ENCODE measurements at places on chromosomes 2 and 18.

DNA sequence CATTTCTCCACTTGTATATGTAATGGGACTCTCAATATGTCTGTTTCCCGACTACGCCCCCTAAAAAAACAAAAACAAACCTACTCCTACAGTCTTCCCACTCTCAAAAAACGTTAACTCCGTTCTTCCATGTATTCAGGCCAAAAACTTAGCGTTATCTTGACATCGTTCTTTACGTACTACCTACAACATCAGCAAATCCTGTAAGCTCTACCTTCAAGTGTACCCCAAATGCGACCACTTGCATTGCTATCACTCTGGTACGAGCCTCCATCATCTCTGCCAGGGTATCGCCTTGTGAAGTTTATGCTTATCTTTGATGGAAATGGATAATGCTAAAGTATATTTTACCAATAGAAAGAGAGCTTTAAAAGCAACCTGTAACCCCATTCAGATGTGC lies 479 bp downstream of the GPATCH11 start:
- no peak for DNase-seq

- no peak for DNase-seq
Measured at GRCh38 chr2:227406177-227407031, 18.7 kb upstream of the SCYGR1 start.

DNA sequence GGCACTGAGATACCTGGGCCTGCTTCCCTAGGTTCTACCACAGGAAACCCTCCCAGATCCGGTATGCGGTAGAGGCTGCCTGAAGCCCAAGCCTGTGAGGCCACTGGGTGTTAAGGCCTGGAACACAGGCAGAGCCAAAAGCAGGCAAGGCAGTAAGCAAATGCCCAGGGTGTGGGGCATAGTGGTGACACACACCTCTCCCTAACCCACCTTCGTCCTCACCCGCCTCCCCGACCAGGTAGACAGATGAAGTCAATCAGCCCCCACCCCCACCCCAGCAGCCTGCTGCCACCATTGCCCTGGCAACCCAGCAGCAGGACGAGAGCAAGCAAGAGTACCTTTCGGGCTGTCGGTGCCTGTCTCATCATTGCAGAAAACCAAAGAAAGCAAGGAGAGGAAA lies 6.1 kb downstream of the DCTN1 start:
- no peak for DNase-seq

- DNase-seq, result no peak
Measured at GRCh38 chr2:222305516-222306392, 7.0 kb upstream of the PAX3 start.

DNA sequence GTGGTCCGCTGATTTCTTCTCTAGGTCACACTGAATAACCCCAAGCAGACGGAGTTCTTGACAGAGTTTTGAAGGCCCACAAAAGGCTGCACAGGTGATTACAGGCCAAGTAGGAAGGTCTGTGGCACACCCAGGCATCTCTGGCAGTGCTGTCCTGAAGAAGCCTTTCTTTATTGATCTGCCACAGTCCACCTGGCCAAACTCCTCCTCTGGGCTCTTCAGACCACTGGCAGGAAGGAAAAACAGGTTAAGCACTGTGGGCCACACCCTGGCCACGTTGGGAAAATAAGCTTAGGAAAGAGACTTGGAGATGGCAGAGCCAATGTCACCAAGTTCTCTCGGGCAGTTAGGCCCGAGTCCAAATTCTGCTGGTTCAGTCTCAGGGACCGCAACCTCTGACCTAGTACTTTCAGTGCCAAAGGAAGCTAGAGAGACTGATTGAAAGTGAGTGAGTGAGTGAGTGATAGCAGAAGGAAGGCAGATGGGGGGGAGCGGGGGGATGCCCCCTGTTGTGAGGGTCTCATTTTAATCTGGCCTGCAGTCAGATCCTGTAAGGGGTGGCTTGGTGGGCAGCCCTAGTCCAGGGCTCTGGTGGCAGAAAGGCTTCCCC lies 102.9 kb downstream of the TGFA start:
- DNase-seq, result peak; percentile 19

GRCh38 chr2:225597911-225598310 lies 198.4 kb downstream of the NYAP2 start:
- DNase-seq, result no peak

DNA sequence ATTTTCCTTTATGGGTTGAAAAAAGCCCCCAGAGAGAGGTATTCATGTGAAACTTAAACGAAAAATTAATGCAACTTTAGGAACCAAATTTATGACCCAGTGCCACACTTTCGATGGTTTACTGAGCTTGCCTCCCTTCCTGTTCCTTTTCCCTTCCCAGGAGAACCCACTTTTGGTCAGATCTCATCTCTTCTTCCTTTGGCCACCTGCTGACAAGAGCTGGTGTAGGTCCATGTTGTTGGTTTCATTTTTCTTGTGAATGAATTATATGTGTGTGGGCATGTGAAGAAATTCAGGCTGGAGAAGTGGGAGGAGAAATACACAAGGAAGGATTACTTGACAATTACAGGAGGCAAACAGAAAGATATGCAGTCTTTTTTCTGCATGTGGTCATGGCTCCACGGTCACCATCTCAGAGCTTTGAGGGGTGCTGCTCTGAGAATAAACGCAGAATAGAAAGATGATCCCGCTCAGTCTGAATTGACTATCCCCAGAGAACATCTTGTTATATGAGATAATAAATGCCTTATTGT lies 111.3 kb upstream of the TCF4 start:
- no peak for DNase-seq

DNA sequence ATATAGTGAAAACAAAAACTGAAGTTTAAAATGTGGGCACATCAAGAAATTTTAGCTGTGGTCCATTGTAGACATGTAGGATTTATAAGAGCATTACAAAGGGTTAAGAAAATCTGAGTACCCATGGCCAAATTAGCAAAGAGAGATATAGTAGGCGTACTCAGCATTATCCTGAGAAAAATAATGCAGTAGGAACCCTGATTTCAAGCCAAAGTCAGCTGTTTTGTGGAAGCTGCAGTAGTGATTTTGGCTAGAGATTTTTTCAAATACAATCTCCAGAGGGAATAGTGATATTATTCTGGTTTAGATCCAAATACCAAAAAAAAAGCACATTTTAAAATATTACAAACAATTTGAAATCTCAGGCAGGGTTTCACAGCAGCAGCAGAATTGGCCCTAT lies 450.9 kb downstream of the FBXO15 start:
- DNase-seq, result no peak

DNA sequence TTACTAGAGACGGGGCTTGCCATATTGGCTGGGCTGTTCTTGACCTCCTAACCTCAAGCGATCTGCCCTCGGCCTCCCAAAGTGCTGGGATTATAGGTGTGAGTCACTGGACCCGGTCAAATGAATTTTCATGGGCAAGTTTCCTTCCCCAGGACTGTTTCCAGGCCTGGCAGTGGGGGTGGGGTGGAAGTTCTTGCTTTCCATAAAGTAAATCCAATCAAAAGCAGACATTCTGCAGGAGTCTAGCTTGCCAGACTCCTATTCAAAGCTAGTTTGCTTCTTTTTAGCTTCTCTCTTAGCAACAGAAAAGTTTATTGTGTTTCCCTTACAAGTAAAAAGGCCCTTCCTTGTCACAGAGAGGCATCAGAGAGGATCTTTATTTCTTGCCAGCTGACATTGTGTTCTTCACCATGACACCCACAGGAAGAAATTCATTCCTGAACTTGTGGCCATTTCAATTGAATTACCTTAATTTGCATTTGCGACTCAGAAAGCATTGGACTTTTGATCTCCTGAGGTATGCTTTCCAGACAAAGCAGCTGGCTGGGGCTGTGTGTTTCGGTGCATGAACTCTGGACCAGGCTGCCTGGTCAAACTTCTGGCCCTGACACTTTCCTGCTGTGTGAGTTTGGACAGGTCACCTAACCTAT lies 37.9 kb downstream of the LYPD1 start:
- DNase-seq, result no peak

GRCh38 chr2:168731616-168732015 lies 70.8 kb upstream of the NOSTRIN start:
- no peak for DNase-seq

- no peak for DNase-seq
Measured at GRCh38 chr18:74242438-74243096, 49.2 kb downstream of the CYB5A start.

DNA sequence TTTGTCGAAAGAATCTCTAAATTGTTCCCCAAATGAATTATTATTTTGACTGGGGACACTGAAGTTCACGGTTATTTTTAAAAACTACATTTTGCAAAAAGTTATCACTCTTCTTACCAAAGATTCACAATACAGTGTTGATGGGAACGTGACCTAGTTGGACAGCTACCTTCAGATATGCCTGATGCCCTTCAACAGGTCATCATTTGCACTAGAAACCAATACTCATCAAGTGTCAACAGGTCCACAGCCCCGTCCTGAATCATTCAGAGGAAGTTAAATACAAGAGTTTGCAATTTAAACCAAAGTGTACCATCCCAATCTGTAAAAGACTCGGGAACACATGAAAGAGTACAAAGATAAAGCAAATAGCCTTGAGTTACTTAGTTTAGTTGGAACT lies 28.3 kb downstream of the BCL2 start:
- DNase-seq, result no peak

DNA sequence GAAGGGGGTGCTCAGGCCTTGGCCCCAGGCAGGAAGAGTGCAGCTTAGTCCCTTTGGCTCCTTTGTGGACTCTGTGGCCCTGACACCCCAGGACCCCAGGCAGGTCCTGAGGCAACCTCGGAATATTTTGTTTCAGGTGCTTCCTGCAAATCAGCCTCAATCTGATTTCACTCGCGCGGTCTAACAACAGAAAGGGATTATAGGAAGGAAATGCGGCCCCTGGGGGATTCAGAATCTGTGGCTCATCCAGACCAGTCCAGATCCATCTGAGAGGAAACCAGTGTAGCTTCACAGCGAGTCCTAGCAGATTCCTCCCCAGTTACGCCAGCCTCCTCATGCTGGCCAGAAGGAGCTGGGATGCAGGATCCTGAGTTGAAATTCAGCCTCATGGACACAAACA lies 59.5 kb upstream of the YWHAQ start:
- no peak for DNase-seq

DNA sequence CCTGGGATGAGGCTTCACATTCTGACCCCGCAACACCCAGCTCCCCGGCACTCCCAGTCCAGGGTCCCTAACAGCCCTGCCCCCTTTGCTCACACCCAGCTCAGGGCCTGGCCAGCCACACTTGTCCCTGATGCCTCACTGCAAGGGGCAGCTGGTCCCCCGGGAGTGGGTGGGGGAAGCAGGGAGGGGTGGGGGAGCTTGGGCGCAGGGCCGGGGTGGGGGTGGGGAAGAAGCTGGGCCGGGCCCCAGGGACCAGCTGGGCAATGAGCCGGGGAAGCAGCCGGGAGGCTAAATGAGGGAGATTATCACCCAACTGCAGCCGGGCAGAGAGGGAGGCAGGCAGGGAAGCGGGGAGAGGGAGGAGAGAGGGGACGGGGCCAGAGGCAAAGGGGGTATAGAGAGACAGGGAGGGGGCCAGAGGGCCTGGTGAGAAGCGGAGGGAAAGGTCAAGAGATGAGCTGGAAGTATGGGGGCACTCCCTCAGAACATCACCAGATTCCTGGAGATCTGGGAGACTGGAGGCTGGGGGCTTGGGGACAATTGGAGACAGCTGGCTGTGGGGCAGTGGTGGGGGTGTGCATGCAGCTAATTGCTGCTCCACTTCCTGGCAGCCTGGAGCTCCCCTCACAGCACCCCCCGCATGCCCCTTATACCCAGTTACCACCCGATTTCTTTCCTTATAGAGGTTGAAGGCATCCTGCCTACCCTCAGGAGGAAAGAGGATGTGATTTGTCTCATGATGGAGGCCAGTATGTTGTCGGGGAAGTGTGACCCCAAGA lies 2.5 kb upstream of the ASIC4 start:
- DNase-seq, result no peak

All from activated CD8-positive, alpha-beta memory T cell treated with anti-CD3 and anti-CD28 coated beads for 24 hours (primary cell).